ENCODE measurements at places on chromosomes 6 and 20.
A peak's percentile ranks its signal among the peaks of the same experiment; 100 is the strongest.

- no peak for DNase-seq
These were observed 65.9 kb downstream of the CRYBG1 start for GRCh38 chr6:106426250-106426970.

GRCh38 chr6:131251590-131252199 lies 116.4 kb downstream of the AKAP7 start:
- DNase-seq = no peak

DNA sequence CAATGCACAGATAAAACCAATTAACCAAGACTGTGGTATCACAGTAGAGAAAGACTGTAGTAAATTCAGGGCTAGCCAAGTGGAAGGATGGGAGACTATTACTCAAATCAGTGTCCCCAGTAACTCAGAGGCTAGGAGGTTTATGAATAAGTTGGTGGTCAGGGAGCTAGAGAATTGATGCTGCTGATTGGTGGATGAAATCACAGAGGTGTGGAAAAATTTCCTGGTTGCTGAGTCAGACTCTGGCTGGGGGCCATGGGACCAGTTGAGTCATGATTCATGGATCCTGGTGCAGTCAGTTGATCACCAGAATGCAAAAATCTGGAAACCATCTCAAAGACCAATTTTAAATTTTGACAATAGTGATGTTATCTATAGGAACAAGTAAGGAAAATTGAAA lies 555.9 kb downstream of the C6orf118 start:
- no peak for DNase-seq

GRCh38 chr6:166971271-166971670 lies 14.9 kb upstream of the RNASET2 start:
- DNase-seq = no peak

GRCh38 chr6:153814136-153814535 lies 224.9 kb upstream of the OPRM1 start:
- no peak for DNase-seq

- DNase-seq = no peak
These were observed 710.7 kb downstream of the EYS start for GRCh38 chr6:64996301-64996700.

GRCh38 chr6:81773887-81774286 lies 21.4 kb upstream of the TENT5A start:
- no peak for DNase-seq

- no peak for DNase-seq
These were observed 113.1 kb downstream of the SYNDIG1 start for GRCh38 chr20:24582373-24583168.

DNA sequence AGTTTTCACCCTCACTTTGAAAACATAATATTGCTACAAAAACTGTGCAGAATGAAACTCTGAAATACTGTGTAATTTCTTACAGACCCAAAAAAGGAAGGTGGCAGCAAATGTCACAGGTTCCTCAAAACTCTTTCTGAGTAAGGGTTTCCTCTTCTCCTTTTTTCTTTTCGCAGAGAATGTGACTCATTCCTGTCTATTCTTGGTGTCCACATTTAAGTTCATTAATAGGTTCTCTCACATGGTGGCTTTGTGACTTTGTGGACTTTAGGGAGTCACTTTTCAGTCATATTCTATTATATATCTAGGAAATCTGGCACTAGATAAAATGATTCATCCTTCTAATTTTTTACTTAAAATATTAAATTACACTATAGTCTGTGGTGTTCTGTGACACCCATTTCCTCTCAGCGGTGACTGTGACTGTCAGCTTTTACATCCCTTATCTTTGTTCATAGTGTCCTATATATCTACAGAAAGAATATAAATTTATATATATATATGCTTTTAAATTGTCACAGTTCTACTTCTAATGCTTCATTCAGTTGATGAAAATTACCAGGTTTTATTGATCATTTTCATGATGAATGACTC lies 126.8 kb upstream of the HCRTR2 start:
- DNase-seq = no peak

DNA sequence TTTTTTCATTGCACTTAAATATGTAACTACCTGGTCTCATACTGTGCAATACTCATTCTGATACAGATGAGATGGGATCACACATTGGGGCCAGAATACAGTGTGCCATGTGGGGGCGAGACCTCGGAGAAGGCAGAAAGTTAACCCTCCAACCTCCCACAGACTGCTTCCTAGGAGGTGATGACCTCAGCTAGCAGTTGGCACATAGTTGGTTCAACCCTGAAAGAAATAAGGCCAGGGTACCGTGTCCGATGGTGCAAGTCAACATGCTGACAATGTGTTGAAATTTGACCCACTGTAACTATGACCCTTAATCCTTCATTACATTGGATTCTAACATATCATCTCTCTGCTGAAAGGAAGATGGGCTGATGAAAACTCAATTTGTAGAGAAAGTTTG lies 61.9 kb downstream of the GJA10 start:
- no peak for DNase-seq

DNA sequence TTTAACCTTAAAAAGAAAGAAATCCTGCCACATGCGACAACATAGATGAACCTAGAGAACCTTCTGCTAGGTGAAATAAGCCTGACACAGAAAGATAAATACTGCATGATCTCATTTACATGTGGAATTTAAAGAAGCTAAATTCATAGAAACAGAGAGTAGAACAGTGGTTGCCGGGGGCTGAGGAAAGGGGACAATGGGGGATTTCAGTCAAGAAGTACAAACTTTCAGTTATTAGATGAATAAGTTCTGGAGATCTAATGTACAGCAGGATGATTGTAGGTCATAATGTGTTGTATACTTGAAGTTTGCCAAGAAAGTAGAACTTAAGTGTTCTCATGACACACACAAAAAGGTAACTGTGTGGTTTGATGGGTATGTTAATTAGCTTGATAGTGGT lies 204.3 kb upstream of the PRSS16 start:
- no peak for DNase-seq

DNA sequence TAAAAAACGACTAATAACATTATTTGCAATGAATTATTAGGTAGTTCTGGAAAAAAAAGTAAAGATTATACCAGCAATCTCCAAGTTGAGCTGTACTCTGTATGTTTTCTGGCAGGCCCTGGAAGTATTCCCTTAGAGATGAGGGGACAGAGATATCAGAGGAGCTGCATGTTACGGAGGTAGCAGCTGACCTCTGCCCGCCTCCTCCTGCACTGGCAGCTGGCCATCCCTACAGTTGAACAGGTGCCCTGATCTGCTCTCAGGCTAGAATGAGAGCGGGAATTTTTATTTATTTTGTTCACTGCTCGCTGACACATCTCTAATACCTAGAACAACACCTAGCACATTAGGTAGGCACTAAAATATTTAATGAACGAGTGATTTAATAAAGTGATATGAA lies 23.1 kb downstream of the FBXL4 start:
- peak; percentile 62 for DNase-seq

DNA sequence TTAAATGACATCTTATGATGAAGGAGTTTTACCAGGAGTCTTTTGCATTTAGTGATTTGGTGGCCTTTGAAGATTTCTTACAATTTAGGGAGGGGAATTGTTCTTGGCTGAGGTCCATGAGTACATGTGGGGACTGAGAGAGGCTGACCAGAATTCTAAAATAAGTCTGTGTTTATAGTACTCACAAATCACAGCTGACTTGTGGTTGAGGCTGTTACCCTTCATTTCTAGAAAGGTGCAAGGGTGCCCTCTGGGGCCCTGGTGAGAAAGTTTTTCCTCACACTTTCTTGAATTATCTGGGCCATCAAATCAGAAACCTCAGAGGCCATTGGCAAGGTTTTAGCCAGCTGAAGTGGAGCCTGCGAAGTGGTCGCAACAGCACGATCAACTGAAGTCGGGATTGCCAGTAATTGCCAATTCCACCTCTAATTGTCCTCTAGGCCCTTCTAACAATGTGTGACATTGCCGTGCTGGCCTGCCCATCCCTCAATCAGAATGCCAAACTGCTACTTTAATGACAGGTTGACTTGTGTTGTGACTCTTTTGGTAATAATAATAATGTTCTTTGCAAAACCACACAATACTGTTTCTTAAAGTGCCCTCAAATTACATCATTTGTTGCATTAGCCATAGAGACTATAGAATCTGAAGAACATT lies 221.6 kb downstream of the OGFRL1 start:
- no peak for DNase-seq

- peak; percentile 18 for DNase-seq
These were observed 86.4 kb upstream of the CLDN20 start for GRCh38 chr6:155177363-155177961.

DNA sequence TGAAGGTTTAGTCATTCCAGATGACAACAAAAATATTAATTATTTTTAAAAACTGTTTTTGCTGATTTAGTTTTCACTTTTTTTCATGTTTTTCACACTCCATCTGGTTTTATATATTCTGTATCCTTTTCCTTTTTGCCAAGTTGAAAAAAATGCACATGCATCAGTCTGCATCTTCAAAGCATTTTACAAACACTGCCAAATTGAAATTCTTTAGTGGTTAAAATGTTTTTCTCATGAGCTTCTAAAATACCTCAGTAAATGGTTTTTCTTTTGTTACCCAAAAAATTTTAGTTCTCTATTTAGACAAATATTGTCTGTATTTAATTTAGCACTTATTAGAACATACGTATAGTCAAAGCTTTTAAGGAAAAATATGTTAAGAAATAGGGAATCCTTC lies 386.9 kb upstream of the HSF2 start:
- no peak for DNase-seq

DNA sequence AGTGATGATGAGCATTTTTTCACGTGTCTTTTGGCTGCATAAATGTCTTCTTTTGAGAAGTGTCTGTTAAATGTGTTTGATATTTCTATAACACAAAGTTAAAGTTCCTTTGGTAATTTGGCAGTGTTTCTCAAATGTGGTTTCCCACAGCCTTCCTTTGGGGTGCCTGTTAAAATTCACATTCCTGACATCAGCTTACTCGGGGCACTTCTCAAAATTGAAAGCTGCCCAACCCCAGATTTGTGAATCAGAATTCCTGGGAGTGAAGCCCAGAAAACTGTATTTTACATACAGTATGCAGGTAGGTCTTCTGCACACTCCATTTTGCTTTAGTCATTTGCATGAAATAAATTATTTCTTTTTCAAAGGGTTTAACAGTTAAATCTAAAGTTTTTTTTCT lies 207.9 kb downstream of the GMPR start:
- no peak for DNase-seq

GRCh38 chr6:121733234-121733633 lies 297.8 kb downstream of the GJA1 start:
- no peak for DNase-seq

- no peak for DNase-seq
These were observed 1.3 kb upstream of the LZTS3 start for GRCh38 chr20:3174442-3175261.

GRCh38 chr20:54123587-54124180 lies 50.1 kb downstream of the CYP24A1 start:
- no peak for DNase-seq

DNA sequence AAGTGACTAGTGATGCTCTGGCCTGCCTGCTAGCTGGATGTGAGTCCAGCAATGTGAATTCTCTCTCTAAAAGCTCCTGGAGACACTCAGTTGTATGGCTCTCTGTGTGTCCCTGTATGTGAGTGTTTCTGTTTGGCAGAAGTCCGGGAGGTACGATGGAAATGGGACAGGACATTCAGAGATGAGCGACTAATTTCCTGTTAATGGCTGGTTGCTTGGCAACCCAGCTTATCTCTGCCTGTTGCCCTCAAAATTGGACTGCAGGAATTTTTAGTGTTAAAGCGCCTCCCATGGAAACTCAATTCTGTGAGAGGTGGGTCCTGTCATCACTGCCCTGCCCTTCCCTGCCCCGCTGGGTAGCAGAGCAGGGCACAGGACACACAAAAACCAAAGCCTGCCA lies 136.8 kb upstream of the LRFN2 start:
- no peak for DNase-seq

GRCh38 chr6:7910298-7910653 lies 312 bp downstream of the TXNDC5 start:
- DNase-seq = no peak

GRCh38 chr6:149302723-149303122 lies 14.8 kb upstream of the TAB2 start:
- no peak for DNase-seq

DNA sequence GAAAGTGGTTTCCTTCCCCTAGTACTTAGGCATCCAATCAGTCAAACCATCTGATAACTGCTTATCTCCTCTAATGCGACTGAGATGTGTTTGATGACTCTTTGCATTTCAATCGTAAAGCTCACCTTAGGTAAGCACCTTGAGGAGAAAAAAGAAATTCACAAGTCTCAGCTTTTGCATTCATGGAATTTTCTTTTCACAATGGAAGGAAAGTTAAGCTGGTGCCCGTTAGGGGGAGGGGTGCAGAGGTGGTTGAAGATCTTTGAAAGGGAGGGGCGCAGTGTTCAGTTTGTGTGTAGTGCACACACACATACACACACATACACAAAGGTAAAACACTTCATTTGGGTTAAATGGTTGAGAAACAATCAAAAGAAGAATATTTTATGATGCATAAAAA lies 87.1 kb upstream of the SALL4 start:
- DNase-seq = no peak

- DNase-seq = no peak
These were observed 540 bp downstream of the SGK2 start for GRCh38 chr20:43559147-43559987.

DNA sequence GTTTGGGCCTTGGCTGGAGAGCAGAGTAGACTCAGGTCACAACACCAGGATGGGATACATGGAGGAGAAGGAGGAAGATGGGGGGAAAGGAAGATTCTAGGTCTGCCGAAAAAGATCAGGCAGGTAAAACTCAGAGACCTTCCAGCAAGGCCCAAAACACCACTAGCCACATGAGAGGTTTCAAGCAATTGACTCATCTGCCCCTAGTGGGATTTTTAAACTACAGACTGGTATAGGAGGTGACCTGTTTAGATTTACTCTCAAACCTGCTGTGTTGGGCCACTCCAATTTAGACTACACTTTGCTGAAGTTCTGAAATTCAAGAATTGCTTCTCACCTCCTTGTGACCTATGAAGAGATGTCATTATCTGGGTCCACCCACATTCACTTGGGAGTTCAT lies 236.9 kb upstream of the SASH1 start:
- no peak for DNase-seq

GRCh38 chr6:41717392-41717736 lies 18.0 kb downstream of the TFEB start:
- no peak for DNase-seq

GRCh38 chr6:22473991-22474682 lies 95.2 kb upstream of the HDGFL1 start:
- DNase-seq = no peak

- no peak for DNase-seq
These were observed 141.5 kb upstream of the PDE10A start for GRCh38 chr6:165804331-165805066.

DNA sequence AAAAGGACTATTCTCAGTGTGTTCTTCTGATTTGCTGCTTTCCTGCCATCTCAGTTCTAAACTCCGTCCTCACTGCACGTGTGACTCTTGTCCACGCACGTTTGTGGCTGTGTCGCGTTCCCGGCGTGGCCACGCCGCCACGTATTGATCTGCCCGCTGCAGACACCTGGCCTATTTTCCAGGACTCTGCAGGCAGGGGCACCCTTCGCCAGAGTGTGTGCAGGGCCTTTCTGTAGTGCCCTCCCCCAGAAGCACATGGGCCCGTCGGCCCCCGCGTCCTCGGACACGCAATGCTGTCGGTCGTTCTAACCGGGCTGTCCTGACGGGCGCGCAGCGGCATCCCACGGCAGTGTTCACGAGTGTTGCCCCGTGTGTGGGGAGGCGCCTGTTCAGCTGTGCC lies 87.6 kb downstream of the YTHDF1 start:
- DNase-seq = no peak

GRCh38 chr20:4748847-4749246 lies 27.1 kb downstream of the PRND start:
- DNase-seq = no peak

Measured in SHP77 treated with DMSO at 0.1 percent for 48 hours (cell line).